ENCODE measurements at places on chromosomes 2 and 18.

- DNase-seq: no peak
Observed at GRCh38 chr2:1231466-1232063, 181.7 kb upstream of the TPO start.

GRCh38 chr2:36172824-36173223 is 182.8 kb upstream of the CRIM1 start:
- no peak for DNase-seq

- DNase-seq: no peak
Observed at GRCh38 chr2:178827739-178828485, 20.7 kb upstream of the TTN start.

DNA sequence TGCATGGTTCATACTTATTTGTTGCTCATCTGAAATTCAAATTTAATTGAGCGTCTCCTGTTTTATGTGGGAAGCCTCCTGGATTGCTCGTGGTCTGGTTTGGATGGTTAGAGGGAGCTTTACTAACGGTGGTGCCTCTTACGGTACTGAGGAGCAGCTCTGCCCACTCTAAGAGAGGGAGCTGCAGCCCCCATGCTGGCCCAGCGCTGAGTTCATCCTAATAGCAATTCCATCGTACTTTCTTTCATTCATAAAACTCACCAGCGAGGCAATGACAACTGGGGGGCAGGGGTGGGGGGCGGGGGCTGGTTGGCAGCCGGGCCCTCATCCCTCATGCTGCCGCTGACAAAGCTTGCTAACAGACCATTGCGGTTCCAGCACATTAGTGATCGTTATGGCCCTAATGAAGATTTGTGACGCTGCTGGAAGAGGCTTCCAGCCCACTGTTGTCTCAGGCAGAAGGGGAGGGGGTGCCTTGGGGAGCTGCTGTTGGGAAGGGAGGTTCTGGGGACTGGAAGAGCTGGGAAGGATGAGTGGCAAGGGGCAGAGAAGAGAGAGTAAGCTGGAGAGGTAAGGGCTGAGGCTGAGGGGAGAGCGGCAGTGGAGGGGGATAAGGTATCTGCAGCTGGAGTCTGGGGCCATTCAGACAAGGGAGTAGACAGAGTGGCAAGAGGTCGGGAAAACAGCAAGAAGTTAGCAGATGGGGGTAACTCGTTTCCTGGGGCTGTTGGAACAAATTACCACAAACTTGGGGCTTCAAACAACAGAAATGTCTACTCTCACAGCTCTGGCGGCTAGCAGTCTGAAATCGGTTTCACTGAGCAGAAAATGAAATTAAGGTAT is 238.1 kb downstream of the LPIN1 start:
- DNase-seq: no peak

DNA sequence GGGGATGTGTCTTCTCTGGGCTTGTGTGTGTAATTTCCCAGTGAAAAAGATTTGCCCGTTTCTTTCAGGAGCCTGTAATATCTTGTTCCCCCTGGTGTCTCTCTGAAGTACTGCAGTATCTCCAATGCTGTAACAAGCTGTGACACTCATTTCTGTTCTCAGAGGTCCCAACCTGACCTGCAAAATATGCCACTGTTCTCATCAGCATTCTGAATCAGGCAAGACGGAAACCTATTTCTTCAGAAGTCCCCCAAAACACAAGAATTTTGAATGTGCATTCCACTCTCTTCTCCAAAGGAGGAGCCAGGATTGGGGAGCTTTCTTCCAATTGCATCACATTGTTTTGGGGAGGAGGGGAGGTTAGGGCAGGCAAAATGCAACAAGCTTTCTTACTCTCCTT is 77.0 kb upstream of the CNGA3 start:
- peak; percentile 48 for DNase-seq

DNA sequence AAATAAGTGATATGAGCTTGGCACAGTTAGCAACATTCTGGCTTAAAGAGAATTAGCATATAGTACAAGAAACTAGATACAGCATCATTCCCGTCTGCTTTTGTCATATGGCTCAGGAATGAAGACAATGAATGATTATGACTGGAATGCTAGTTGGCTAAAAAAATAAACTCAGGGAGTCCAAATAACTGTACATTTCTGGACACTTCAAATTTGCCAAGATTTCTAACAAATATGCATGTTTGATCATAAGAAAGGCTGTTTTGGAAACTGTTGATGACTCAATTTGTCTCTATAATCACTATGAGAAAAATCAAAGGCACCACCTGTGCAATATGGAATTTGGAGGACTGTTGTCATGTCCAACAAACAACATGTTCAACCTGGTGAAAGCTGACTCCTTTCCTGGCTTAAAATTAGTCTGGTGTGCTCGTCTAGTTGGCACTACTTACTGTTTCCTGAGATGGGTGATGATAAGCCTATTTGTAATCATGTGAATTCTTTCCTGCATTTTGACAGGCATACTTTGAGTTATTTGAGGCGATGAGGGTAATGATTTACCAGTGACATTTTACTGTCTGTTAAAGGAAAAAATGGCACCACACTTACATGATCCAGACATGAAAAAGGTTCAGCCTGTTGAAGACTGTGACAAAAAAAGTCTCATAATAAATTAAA is 133.9 kb upstream of the CDH20 start:
- no peak for DNase-seq

GRCh38 chr18:6031002-6031401 is 135.7 kb upstream of the TMEM200C start:
- DNase-seq: no peak

DNA sequence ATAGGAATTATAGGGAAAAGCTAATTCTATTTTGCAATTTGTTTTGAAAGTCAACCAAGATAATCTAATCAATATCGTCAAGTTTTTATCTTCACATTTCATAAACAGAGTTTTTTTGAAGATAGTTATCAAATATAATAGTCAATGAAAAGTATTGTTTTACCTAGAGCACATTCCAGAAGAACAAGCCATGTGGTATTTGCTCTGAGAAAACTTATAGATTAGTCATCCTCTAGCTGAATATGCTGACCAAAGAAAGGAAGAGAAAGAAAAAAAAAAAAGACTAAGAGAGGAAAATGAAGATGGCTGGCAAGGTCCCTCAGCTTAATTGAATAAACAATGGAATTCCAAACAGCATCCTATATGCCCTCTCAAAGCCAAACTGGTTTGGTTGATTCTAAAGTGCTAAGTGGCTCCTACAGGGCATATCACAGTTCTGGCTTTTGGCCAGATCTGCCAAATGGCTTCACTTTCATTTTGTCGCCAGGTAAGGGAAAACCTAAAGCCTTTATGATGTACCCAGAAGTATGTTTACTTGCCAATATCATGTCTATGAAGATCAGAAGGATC is 132.6 kb downstream of the VWC2L start:
- DNase-seq: no peak

GRCh38 chr2:183426825-183427224 is 302.6 kb downstream of the NUP35 start:
- DNase-seq: no peak

GRCh38 chr2:31060397-31060796 is 77.8 kb downstream of the GALNT14 start:
- DNase-seq: no peak

DNA sequence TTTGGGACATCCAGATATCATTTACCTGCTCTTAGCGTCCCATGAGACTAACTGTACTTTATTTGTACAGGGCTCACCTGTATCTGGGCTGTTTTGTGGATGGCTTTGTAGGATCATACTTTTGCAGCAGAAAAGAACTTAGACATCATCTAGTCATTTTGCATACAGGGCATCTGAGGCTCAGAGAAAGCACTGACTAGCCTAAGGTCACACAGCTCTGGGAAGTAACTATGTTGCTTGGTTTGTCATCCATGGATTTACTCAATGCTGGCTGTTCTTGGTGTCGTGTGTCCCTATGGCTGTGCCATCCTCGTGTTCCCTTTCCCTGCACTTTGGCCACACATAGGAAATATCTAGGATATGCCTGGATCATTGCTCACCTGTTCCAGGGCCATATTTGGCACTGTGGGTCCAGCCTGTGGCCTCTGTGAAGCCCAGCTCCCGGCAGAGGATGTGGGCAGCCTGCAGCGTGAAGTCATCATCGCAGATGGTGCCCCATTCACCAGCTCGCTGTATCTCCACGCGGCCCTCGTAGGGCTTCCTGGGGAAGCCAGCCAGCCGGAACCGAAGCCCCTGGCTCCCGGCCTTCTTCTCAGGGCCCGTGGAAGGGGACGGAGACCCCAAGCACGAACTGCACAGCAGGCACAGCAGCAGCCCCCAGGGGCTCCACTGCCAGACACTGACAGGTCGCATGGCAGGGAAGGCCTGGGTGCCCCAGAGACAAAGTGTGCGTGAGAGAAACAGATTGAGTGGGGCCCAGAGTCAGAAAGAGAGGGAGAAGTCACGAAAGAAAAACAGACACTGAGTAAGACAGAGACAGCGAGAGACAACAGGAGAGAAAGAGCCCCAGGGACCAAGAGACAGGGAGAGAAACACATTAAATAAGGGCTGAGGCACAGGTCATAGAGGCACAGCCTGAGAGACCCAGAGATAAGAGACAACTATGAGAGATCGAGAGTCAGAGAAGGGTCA is 1.5 kb downstream of the LOXL3 start:
- peak; percentile 47 for DNase-seq

- no peak for DNase-seq
Observed at GRCh38 chr2:104850361-104851290, 3.3 kb upstream of the POU3F3 start.

GRCh38 chr2:206054952-206055351 is 31.0 kb downstream of the INO80D start:
- DNase-seq: no peak

DNA sequence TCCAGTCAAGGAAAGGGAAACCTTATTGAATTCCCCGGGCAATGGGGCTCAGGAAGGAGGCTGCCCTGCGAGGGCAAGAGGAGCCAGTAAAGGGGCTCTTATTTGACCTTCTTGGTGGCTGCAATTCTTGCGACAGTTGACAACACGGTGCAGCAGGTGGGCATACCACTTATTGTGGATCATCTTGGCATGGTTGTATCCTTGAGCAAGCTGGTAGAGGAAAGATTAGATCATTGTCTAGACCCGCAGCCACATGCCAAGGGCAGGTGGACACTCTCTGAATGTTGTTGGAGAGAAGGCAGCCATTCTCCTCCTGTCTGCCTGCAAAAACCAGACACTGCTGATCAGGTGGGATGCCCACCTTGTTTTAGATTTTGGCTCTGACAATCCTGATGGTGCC is 170.2 kb upstream of the CHST9 start:
- no peak for DNase-seq

DNA sequence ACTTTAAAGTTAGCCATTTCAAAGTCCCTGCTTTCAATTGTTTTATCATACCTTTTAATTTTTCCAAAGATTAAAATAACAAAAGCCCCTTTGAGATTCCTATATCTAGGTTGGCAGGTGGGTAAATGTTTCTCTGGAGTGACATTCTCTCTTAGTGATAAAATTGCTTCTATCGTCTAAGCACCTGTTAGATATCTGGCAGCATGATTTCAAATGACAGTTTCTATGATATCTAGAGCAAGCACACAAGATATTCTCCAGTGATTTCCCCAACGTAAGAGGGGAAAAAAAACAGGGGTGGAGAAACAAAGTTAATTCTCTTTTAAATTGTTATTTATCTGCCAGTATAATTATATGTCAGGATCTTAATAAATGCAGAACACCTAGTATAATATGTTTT is 610.2 kb downstream of the DSC3 start:
- no peak for DNase-seq

DNA sequence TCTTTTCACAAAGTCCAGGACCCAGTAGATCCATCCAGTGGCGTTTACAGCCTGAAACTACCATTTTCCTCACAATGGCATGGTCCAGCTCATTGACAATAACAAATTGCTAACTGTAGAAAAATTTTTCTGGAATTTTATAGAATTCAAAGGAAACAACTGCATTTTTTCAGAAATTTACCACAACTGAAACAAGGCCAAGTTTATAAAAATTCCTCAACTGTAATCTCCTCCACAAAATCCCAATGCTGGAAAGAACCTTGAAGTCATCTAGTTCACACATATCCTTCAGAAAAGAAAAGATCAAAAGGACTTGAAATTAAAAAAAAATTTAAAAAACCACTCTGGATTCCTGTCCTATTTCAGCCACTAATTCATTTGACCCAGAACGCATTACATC is 226.0 kb upstream of the CTAGE1 start:
- no peak for DNase-seq

GRCh38 chr2:55779459-55780421 is 86.1 kb upstream of the PNPT1 start:
- peak; percentile 37 for DNase-seq

DNA sequence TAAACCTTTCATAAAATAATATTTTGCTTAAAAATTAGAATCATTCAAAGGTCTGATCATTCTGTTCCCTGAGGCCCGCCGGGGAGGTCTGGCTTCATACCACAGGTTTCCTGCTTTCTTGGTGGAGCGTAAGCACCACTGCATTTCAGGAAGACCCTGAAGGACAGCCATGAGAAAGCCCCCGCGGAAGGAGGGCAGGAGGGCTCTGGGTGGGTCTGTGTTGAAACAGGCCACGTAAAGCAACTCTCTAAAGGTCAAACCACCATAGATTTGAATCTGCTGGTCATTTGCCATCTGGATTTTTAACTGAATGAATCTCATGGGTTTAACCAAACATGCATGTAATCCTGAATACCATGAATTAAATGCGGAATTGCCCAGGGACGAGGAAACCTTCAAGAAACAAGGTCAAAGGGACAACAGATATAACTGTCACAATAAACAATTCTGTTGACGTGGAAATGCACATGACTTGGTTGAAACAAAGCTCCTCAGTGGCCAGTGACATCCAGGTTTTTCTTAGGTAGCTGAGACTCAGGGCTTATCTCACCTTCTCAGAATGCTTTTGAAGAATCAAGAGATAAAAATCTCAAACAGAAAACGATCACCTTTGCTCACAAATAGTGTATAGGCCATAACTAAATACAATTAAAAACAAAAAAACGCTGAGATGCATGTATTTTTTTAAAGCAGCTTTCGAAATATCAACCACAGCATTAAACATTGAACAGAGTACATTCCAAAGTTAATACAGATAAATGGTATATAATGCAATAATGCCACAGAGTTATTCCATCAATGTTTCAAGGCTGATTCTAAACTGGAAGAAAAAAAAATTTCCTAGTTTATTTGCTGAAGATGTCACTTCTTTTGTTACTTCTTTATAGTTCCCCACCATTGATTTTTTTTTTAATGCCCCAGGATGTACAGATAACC is 193.2 kb downstream of the BCL2 start:
- no peak for DNase-seq

Data from hepatic stellate cell (primary cell).